ENCODE measurements at places on chromosomes 2 and 18.

DNA sequence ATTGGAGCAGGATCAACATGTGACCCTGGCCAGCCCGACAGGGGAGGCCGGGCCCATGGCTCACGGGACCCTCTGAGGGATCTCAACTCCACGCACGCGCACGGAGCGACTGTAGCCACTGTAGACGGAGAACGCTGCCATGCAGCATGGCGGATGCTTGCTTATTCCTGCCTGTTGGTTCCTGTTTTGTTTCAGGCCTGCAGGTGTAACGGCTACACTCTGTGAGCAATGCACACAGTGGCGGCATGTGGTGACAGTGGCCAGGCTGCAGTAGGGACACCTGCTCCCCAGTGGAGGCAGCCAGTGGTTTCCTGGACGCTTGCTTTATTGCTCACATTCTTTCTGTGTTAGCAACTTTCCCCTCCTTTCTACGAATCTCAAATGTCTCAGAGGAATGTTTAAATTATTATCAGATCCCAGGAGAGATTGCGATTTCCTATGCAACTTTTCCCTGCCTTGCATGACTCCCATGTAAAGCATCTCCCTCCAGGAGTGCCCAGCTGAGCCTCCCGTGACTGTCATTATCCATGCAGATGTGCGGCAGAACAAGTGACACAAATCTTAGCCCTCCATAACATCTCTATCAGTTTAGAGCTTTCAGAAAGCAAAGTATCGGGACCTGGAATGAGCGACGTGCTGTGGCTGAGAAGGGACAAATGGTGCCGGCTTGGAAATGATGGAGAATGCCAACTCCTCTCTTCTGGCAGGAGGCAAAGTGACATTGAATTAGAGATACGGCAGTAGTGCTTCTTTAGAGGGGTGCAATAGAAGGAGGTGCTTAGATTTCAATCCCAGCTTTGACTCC, 209.7 kb downstream of the ASB1 start:
- no peak for DNase-seq

GRCh38 chr2:185279999-185280398, 458.6 kb upstream of the FSIP2 start:
- DNase-seq, result no peak

GRCh38 chr2:56199492-56199891, 15.7 kb downstream of the CCDC85A start:
- no peak for DNase-seq

DNA sequence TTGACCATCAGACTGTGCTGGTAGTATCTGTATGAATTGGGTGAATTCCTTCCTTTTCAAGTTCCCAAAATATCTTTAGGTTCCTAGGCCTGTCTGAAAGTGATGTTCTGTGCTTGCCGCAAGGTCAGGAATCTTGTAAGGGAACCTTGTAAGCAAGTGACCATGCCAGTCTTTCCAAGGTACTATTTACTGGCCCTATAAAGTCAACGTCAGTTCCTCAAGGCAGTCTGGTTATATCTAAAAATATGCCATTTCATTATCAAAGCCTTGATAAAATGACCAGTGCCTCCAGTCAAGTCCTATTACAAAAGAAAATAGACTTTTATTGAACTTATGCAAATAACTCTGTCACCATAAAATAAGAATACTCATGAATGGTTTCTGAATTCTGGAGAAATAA, 88.4 kb upstream of the TPO start:
- DNase-seq, result no peak

DNA sequence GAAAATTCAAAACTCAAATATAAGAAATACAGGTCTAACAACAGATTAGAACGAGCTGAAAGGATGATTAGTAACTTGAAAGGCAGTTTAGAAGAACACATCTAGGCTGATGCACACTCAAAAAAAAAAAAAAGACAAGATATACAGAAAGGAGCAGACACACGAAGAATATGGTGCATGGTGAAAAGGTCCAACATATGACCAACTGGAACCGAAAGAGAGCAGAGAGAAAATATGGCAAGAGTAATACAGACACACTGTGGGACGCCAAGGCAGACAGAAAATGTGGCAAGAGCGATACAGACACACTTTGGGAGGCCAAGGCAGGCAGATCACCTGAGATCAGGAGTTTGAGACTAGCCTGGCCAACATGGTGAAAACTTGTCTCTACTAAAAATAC, 39.8 kb downstream of the NDUFA10 start:
- DNase-seq, result no peak

GRCh38 chr18:213505-213904, 54.3 kb downstream of the THOC1 start:
- no peak for DNase-seq

Data from RCC 7860 (cell line).